ENCODE measurements at places on chromosomes 12 and 14.

GRCh38 chr12:40559865-40560264 is 132.4 kb upstream of the CNTN1 start:
- no peak for DNase-seq

- no peak for DNase-seq
These were observed 1434.3 kb upstream of the FLRT2 start for GRCh38 chr14:84095681-84096080.

- no peak for DNase-seq
These were observed 31.9 kb downstream of the KSR2 start for GRCh38 chr12:117936722-117937484.

GRCh38 chr14:69315301-69315700 is 55.3 kb downstream of the GALNT16 start:
- DNase-seq, result peak; percentile 23

GRCh38 chr12:82300611-82301010 is 57.6 kb downstream of the CCDC59 start:
- DNase-seq, result no peak

DNA sequence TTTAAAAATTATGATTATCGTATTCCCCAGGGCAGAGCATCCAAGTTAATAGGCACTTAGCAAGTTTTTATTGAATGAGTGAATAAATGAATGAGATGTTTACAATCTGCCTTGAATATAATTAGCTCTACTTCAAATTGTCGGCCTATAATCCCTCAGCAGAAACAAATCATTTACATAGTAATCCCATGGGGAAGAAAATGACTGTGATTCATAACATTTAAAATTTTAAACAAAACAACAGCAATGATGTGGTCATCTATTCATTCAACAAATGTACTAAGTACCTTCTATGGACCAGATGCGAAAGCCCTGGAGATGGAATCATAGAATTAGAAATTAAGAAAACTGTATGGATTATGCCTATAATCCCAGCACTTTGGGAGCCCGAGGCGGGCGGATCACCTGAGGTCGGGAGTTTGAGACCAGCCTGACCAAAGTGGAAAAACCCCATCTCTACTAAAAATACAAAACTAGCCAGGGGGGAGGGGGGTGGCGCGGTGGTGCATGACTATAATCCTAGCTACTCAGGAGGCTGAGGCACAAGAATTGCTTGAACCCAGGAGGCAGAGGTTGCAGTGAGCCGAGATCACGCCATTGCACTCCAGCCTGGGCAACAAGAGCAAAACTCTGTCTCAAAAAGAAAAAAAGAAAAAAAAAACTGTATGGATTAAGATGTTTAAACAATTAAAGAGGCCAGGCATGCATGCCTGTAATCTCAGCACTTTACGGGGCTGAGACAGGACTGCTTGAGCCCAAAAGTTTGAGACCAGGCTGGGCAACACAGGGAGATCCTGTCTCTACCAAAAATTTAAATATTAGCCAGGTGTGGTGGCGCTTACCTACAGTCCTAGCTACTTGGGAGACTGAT is 17.7 kb upstream of the MDM2 start:
- no peak for DNase-seq

DNA sequence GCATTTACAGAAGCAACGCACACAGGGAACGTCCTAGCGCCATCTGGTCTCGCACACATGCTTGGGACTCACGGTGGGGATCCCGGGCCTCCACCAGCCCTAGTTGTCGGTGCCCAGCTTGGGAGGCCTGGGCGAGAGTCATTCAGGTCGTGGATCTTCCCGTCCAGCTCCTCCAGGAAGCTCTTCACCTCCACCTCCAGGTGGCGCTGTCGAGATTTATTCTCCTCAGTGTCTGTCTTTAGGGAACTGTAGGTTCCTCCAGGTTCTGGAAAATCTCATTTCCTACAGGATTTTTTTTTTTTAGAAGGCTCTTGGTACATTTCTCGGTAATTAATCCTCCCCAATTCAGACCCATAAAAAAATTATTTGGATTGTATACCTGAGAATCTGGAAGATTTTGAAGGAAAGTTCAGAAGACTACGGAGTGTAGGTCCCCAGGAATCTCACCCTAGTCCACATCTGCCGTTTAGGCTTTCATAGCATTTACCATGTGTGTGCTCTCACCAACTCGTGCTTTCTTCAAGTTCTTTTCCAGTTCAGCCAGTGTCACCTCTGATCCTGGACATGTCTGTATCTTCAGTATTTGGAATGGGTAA is 910.0 kb downstream of the TMEM121 start:
- DNase-seq, result no peak

DNA sequence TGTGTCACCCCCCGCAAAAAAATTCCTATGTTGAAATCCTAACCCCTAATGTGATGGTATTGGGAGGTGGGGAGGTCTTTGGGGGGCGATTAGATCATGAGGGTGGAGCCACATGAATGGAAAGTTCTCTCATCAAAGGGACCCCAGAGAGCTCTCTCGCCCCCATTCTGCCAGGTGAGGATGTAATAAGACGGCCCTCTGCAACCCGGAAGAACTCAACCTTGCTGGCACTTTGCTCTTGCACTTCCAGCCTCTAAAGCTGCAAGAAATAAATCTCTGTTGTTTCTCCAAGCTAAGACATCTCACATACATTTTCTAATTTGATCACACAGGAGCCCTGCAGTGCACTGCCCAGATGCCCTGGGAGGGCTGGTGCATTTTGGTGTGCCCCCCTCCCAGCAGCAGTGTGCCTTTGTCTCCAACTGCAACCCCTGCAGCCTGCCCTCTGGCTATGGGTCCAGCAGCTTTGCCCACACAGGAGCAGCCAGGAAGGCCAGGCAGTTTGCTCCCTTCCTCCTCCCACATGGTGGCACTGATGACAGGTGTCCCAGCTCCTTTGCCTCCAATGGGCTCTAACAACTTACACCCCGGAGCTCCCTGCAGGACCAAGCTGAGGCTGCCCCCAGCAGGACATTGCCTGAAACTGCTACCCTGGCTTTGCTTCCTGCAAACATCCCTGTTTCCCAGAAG is 59.3 kb downstream of the C14orf132 start:
- peak; percentile 80 for DNase-seq

- no peak for DNase-seq
These were observed 5.8 kb downstream of the KRT6A start for GRCh38 chr12:52487211-52487610.

DNA sequence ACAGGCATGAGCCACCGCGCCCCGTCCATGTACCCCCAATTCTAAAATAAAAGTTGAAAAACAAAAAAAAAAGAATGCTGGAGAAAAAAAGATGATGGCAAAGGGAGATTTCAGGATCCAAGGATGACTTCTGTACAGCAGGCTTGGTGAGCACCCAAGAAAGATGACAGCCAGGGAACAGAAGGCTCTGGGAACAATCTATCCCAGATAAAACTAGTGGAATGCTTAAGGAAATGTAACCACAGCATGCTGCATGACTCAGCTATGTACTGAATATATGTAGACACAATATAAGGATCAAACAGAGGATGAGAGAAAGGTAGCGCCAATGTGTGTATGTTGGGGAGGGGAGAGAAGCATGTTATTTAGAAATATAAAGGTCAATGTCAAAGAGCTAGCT is 123.7 kb upstream of the TMTC1 start:
- no peak for DNase-seq

GRCh38 chr14:71163842-71164629 is 256.8 kb downstream of the PCNX1 start:
- DNase-seq, result peak; percentile 37

- DNase-seq, result no peak
These were observed 53.1 kb downstream of the DAD1 start for GRCh38 chr14:22535916-22536315.

DNA sequence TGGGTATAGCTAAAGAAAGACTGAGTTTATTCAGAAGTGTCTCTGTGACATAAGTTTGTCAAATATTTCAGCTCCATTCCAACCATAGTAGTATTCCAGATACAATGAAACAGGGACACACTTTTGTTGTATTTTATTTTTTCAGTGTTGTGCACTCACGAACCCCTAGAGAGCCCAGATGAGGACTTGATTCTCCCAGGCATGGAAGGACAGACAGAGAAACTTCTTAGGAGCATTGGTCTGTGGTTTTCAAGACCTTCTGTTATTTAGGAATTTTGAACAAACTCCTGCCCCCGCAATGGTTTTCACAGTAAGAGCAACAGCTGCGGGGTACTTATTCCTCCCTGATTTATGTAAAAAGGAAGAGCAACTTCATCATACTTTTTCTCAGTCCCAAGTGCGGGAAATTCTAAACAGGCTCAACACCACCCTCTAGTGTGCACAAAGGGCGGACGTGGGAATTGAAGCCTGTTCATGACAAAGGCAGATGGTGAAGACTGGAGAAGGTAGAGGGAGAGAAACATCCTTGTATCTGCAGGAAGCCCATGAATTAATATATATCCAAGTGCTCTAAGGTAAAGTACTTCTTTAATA is 147.6 kb downstream of the PAH start:
- peak; percentile 61 for DNase-seq

DNA sequence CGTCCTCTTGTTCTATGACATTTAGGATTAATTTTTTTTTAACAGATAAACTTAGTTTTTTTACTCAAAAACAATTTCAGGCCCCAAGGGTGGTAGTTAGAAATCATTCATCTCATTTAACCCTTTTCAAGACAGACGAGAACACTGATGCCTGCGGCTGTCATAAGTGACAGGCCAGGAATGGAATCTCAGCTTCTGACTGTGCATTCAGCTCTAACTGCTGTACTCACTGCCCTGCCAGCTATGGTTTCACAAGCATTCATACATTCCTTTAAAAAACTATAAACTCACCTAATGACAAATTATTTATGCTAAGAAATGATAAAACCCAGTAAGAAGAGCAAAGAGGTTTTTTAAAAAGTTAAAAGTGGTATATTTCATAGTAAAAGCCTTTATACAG is 8.8 kb downstream of the DENND5B start:
- DNase-seq, result no peak

DNA sequence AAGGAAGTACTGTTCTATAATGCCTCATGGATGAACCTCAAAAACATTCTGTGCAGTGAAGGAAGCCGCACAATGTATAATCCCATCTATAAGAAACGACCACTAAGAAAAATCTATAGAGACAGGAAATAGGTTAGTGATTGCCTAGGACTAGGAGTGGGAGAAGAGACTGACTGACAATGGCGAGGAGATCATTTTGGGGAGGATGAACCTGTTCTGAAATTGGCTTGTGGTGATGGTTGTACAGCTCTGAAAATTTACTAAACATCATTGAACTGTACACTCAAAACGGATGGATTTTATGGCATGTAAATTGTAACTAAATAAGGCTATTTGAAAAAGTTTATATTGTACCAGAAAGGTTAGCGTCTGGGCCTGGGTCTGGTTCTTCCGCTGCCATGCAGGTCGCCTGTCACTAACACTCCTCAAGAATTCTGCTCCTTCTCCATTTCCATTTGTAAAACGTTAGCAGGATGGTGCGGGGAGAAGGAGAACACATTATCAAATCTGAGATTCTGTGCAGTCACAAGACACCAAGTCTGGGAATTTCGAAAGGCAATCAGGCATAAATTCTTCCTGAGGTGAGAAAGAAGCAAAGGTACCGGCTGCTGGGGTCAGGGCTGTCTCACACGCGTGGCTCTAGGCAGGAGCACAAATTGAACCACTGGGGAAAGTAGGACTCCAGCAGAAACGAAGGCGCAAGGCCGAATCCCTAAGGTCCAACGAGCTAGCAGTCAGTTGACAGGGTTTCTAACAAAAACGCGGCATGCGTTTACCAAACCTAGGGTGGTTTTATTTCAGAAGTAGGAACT is 845 bp upstream of the COCH start:
- DNase-seq, result no peak

DNA sequence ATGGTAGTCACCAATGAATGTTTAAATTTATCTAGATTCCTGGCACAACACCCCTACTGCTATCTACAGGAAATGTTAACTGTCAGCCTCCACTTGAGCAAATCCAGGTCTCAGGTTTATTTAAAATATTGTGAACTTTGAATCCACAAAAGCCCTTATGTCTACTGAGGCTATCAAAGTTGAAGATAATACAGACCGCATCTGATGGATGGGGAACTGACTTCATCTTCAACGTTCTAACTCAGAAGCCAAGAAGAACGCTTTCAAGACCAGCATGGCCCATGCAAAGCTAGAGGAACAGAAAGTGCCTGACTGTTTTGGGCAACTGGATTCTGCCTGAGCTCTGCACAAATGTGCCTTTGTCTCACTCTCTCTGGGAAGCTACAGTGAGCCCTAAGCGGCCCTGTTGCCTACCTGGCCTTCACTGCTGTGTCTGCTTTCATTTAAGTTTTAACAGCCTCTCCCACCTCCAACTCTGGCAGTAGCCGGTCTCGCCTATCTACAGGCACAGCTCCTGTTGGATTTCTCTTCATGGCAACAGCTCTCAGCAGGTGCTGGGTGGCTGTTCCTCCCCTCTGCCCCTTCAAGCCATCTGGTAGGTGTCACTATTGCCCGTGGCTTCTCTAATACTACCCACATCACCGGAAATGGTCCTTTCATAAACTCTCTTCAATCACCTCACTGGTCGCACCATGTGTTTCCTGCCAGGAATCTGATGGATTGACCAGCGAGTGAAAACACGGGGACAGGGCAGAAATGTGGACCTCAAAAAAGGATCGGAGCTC is 112.1 kb upstream of the OVCH1 start:
- DNase-seq, result no peak

DNA sequence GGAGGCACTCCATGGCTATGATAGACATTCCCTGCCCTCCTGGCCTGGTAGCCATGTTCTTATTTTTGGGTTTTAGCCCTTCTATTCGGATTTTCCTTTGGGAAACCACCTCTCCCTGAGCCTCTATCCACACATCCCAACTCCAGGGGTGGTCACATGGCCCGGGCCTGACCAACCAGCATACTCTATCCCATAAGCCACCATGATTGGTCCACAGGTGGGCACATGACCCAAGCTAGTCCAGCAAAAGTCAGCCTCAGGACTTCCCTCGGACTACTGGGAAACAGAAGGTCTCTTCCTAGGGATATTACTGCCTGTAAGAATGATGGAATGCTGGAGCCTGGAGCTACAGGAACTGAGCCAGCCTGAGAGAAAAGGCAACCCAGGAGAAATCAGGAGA is 12.5 kb downstream of the PRIMA1 start:
- DNase-seq, result no peak

DNA sequence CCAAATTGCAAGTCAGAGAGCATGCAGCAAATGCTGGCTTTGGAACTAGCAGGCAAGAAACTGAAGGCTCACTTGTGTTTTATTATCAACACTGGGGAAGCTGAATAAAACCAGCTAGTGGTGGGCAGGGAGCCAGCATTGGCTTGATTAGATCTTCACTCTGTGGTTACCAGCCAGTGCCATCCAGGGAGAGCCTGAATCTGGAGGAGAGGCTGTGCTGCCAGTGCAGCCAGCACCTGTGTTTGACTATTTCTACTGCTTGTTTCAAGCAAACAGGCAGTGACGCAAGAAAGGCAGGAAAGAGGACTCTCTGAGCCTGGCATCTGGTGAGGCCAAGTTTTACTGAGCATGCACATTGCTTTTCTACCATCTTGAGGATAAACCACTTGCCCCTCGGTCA is 247.0 kb downstream of the PHLDA1 start:
- no peak for DNase-seq

DNA sequence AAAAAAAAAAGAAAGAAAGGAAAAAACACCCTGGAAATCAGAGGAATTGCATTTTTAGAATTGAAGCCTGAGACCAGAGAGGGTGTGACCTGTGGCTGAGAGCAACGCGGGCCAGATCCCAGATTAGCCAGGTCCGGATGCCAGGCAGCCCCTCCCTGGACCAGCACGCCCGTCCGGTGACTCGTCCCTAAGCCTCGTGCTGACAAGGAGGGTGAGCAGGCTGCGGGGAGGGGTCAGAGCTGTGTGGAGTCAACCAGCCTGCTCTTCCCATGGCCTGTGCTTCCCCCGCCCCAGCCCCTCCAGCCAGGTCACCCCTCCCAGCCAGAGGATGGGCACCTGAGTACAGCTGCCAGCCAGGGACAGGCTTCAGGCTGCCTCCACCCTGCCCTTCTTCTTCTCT is 4.2 kb upstream of the KLC1 start:
- no peak for DNase-seq

All from head of caudate nucleus (tissue), 42 donors.